ENCODE measurements at places on chromosomes 3 and 15.

- no peak for DNase-seq
Measured at GRCh38 chr3:7917443-7918151, 584.0 kb upstream of the LMCD1 start.

- DNase-seq = no peak
Measured at GRCh38 chr3:149628957-149629670, 28.7 kb downstream of the WWTR1 start.

- no peak for DNase-seq
Measured at GRCh38 chr3:49566312-49566711, 12.0 kb downstream of the BSN start.

GRCh38 chr3:109532257-109533216 lies 195.2 kb upstream of the DPPA4 start:
- no peak for DNase-seq

GRCh38 chr3:89315750-89316470 lies 208.5 kb downstream of the EPHA3 start:
- no peak for DNase-seq

DNA sequence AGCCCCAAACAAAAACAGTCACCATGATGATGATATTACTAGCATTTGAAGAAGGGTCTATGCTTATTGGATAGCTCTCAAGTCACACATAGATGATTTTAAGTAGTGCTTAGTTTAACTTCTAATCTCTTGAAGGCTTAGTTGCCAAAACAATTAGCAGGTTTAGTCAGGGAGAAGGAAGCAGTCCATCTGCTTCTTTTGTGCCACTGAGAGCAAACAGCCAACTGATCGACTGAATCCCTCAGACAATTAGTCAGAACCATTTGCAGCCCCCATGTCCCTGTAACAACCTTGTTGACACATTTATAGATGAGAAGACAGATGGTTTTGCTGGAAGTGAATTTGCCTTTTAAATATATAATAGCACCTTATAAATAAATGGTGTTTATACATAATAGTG lies 585.1 kb upstream of the SUCLG2 start:
- DNase-seq = no peak

- no peak for DNase-seq
Measured at GRCh38 chr3:89395456-89395855, 288.0 kb downstream of the EPHA3 start.

- no peak for DNase-seq
Measured at GRCh38 chr3:130850044-130850797, 43.7 kb upstream of the ATP2C1 start.

- no peak for DNase-seq
Measured at GRCh38 chr3:112718516-112718915, 77.6 kb upstream of the CCDC80 start.

DNA sequence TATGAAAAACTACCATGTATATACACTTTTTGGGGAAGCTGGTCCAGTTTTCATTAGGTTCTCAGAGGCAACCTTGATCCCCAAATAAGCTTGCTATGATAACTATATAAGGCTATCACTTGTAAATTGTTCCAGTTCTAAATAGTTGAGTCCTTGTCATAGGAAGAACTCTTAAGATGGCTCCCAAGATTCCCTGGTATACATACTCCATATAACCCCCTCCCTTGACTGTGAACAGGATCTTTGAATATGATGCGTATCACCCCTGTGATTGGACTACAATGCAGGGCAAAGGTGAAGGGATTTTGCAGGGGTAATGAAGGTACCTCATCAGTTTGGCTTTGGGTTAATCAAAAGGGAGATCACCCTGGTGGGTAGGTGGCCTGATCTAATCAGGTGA lies 48.6 kb upstream of the TRIM59 start:
- DNase-seq = no peak

Measured in stimulated activated CD8-positive, alpha-beta memory T cell treated with anti-CD3 and anti-CD28 coated beads, Interleukin-15, amount 100 ng/mL, for 1 hour (primary cell).